NCI-H1417 (cell line): ENCODE measurements at places on chromosomes 6 and 20.
A peak's percentile ranks its signal among the peaks of the same experiment; 100 is the strongest.

- DNase-seq, result no peak
Observed at GRCh38 chr6:151096691-151097606, 142.8 kb upstream of the AKAP12 start.

GRCh38 chr6:169720207-169720855, 4.0 kb downstream of the PHF10 start:
- no peak for DNase-seq

DNA sequence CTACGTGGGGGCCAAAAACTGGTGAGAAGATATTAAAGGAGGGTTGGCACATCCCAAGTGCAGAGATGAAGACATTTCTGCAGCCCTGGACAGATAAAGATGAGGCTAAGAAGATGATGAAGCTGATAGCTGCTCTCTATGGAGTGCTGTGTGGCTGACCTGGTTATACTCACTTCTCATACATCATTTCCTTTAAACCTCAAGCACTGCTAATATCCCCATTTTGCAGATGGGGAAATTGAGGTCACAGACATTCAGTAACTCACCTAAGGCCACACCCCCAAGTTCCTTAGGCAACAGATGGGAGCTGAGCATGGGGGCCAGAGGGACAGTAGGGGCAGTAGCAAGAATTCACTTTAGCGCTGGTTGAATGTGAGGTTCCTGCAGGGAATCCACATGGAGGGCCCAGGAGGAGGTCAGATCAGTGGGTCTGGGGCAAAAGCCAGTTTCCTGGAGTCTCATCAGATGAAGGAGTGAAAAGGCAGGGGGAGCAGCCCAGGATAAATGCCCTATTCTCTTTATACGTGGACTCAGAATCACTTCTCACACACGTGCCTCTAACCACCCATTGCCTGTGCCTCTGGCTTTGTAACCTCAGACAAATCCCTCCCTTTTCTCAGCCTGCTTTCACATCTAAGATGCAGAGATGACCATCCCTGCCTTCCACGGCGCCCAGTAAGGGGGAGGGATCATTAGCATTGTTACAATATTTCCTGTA, 125.8 kb downstream of the NFATC2 start:
- no peak for DNase-seq

DNA sequence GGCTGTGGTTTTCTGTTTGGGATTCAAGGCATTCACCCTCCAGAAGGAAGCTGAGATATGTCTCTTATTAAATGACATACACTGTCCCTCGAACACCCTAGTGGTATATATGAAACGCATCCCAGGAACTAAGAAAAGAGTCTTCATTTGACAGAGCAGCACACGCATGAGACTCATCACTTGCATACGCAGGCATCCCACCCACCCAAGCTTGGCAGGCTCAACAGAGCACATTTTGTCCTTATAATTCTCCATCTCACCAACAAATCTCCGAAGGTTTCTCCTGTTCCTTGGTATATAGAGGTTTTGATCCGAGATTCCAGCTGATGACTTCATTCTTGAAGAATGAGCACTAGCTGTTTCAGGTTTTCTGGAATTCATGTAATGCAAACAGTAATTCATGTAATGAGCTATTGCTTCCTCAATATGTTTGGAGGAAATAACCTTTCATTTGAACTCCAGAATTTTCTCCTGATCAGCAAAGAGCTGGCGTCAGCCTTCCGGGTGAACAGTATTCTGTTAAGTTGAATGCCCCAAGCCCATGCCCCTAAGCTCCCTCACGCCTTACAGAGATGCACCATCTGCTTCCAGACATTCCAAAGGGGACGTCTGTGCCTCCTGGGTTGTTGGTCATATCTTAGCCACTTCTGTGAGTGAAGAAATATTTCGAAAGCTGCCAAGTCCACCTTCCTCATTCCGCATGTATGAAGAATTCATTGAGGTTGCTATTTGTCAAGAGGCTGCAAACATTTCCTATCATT, 66.0 kb upstream of the CDH4 start:
- DNase-seq, result no peak

DNA sequence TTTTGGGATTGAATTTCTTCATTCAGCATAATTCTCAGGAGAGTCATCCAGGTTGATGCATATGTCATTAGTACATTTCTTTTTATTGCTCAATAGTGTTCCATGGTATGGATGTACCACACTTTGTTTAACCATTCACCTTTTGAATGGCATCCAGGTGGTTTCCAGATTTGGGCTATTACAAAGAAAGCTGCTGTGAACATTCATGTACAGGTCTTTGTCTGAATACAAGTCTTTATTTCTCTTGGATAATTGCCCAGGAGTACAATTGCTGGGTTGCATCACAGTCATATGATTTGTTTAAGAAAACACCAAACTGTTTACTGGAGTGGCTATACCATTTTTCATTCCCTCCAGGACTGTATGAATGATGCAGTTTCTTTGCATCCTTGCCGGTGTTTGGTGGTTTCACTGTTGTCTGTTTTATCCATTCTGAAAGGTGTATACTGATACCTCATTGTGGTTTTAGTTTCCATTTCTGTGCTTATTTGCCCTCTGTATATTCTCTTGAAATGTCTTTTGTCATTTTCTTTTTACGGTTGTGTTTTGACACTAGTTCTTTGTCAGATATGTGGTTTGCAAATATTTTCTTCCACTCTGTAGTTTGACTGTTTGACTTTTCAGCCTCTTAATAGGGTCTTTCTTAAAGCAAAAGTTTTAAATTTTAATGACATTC, 8.8 kb downstream of the CDKAL1 start:
- peak; percentile 23 for DNase-seq

- DNase-seq, result peak; percentile 65
Observed at GRCh38 chr6:89145091-89145955, 532 bp upstream of the PM20D2 start.

DNA sequence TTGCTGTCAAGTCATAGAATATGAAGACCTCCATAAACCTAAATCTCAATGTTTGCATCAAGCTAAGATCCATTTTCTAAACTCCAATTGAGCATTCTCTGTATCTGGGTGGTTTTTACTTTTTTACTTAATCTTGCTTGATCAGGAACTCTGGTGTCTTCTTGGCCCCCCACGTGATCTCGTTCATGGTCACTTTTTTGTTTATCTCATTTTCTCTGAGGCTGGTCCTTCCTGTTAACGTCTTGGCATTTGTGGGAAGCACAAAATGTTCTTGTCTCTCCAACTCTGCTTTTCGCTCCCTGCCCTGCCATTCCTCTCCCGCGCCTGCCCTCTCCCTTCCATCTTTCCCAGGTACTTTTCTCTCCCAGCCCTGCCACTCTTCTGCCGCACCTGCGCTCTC, 14.0 kb upstream of the MAPRE1 start:
- no peak for DNase-seq

GRCh38 chr20:63036291-63036690, 29.5 kb upstream of the BHLHE23 start:
- no peak for DNase-seq

GRCh38 chr6:147941143-147941542, 401.5 kb upstream of the SASH1 start:
- DNase-seq, result no peak

DNA sequence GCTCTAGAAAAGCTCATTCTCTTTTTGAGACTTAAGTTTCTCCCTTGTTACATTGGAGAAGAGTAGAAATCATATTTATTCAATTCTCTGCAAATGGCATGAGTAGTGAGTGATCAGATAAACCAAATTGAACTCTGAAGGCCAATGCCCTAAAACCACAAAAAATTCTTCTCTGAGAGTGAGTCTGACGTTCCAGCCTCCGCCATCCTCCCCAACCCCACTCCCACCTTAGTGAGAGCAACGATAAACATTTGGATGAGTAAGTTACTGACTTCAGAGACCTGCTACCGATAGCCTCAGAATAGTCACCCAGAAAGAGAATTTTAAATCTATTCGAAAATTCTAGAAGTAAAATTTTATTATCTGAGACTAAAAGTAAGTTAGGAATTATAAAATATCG, 94.6 kb downstream of the TFAP2A start:
- DNase-seq, result no peak

GRCh38 chr20:47310729-47311128, 45.8 kb downstream of the ZMYND8 start:
- no peak for DNase-seq

DNA sequence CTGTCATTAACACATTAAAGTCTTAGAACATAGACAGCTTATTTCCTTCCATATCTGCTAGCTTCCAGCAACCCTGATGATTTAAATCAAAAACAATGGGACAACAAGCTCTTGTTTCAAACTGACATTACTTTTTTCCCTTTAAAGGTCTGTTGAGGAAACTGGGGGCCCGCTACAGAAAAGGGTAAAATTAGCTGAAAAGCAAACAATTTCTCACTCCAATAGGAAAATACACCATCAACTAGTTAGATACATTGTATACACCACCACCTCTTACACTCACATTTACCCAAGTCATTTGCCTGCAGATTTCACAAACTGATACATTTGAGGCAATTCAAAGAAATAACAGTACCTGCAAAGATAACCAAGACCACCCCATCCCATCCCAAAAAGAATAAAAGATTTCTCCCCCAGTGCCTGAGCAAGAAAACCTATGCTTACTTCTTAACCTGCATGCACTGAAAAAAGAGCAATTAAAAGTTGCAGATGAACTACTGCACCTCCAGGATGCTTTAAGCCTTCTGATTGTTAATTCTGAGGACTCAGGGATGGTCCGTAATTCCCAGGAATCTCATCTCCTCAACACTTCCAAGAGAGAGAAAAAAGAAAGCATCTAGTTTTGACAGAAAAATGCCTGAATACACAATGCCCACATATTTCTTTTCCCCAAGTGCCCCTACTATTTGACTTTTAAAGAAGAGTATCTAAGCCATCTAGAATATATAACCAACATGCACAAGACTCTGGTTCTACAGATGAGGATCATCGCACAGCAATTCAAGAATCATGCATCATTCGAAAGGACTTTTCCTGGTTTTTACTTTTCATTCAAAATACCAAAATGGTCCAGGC, 5.6 kb downstream of the ZMYND8 start:
- DNase-seq, result peak; percentile 45

DNA sequence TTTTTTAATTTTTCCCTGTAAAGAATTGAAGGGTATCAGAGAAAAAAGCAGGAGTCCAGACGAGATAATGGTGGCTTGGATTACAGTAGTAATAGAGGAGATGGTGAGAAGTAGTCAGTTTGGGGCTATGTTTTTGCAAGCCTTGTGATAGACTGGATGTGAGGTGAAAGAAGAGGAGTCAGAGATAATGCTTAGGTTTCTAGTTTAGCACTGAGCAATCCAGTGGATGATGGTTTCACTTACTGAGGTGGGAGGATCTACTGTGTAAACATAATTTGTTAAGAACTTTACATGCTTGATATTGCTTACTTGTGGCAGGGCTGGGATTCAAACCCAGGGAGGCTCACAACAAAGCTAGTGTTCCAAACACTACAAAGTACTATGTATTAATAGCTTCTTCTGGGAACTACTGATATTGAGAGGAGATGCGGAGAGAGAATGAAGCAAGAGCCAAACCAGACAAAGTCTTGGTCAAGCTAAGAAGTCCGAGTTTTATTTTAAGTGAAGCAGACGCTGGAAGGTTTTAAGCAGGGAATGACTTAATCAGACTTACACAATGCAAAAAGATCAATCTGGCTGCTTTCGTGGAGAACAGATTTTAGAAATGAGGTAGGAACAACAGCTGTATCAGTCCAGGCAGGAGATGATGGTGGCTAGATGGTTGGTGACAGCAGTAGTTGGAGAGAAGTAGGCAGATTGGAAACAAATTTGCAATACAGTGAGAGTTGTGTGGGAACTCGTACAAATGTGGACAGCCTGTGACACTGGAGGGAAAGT, 58.0 kb downstream of the ZFAND3 start:
- no peak for DNase-seq

GRCh38 chr6:148998704-148999103, 251.9 kb downstream of the UST start:
- no peak for DNase-seq

DNA sequence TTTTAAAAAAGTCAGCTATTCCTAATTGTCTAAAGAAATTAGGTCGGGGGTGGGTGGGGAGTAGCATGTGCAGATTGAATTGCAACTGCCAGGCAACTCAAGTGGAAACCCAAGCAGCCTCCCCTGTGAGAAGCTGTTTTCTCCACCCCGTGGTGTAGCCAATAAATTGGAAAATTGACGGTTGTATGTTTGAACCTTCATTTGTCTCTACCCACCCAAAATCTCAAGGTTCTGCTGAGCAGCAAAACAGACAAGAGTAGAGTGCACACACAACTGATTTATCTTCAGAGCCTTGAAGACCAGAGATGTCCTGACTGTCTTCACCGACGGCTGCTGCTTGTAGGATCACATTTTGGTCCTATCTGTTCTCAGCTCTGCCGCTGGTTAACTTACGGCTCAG, 88.5 kb downstream of the DTD1 start:
- DNase-seq, result peak; percentile 65

GRCh38 chr6:8940356-8940755, 505.0 kb upstream of the SLC35B3 start:
- peak; percentile 73 for DNase-seq

GRCh38 chr6:116352515-116353471, 18.0 kb upstream of the DSE start:
- DNase-seq, result no peak
